ENCODE measurements at places on chromosomes 2 and 18. TPM values are rescaled to one million over a fixed set of nuclear protein-coding genes. Genes with fewer than 3 reads are reported as not detected.

MYO5B gene
- total RNA-seq = 44.1 TPM

DNA sequence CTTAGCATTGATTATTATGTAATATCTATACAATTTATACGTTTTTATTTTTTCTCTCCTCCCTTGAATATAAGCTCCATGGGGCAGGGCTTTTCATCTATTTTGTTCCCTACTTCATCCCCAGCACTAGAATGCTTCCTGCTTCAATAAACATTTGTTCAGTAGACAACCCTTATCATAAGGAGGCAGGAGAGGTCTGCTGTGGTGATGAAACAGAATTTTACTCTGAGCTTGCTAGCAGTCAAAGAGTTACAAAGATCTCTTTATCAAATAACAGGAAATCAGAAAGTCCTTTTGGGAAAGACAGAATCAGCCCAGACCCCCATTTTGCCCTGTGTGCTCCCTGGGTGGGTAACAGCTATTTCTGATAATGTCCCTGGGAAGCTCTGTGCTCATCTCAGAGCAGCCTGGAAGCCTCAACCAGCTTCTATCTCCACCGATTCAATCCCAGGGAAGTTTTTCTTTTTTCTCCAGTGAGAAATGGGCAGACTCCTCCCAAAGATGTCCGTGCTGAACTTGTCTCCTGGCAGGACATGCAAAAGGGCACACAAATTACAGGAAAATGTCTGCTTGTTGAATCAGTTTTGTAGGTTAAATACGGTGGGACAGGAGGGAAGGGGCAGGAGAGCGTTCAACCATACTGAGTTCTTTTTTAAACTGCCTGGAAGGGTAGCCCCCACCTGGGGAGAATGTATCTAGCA lies 84.7 kb upstream of the PKDCC start:
- peaks cover 49% of the 10 kb centered on the region for H3K4me1 ChIP-seq
- H3K36me3 ChIP-seq = no peaks in the 10 kb centered on the region
- H3K27me3 ChIP-seq = peaks cover 5% of the 10 kb centered on the region

GRCh38 chr18:58882044-58882443 lies 17.4 kb downstream of the ZNF532 start:
- H3K27me3 ChIP-seq = no peaks in the 10 kb centered on the region
- no peak overlapping the region for H3K27ac ChIP-seq
- DNase-seq = no peak
- no peak overlapping the region for H3K4me3 ChIP-seq
- peaks cover 9% of the 10 kb centered on the region for H3K4me1 ChIP-seq
- H3K36me3 ChIP-seq = peaks cover 31% of the 10 kb centered on the region

SERPINB11 gene
- total RNA-seq = not detected

KLHL14 gene
- 7.8 TPM for total RNA-seq

DARS1 gene
- 65.0 TPM for total RNA-seq

DNA sequence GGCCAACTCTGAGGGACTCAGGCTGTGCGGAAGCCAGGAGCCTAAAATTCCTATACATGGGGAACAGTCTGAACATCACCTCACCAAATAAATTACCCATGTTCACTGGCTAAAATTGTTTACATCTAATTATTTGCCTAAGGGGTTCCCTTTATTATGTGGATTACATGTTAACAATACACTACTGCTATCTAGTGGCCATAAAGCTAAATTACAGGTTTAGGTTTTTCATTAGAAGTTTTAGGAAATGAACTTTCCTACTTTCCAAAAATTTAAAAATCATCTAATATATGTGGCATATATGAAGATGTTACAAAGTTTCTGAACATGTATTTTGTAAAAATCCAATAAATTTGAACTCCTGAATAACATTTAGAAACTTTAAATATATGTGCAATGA lies 40.3 kb downstream of the PLA2R1 start:
- no peak for DNase-seq
- H3K27ac ChIP-seq = no peak overlapping the region
- no peak overlapping the region for H3K4me3 ChIP-seq
- no peaks in the 10 kb centered on the region for H3K36me3 ChIP-seq
- H3K27me3 ChIP-seq = no peaks in the 10 kb centered on the region

DNA sequence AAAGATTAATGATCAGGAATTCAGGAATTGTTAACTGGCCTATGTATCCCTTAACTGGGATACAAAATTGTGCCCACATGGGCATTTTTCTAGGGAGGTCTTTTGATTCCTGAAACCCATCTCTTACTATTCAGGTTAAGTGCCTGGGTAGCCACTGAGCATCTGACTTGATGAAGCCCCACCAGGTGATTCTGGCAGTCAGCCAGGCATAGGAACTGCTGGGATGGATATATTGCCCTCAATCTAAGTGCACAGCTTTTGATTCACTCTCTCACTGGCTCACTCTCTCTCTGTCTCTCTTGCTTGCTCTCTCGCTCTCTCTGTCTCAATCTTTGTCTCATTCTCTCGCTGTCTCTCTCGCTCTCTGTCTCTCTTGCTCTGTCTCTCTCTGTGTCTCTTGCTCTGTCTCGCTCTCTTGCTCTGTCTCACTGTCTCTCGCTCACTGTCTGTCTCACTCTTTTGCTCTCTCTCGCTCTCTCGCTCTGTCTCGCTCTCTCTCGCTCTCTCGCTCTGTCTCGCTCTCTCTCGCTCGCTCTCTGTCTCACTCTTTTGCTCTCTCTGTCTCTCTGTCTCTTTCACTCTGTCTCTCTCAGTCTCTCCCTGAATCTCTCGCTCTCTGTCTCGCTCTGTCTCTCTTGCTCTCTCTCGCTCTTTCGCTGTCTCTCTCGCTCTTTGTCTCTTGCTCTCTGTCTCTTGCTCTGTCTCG lies 22.3 kb downstream of the INPP1 start:
- H3K4me3 ChIP-seq = no peak overlapping the region
- no peaks in the 10 kb centered on the region for H3K4me1 ChIP-seq
- no peaks in the 10 kb centered on the region for H3K27me3 ChIP-seq

TNS1 gene
- total RNA-seq = 7.7 TPM

GRCh38 chr18:72848503-72849237 lies 19.1 kb downstream of the NETO1 start:
- H3K4me3 ChIP-seq = no peak overlapping the region
- H3K4me1 ChIP-seq = peaks cover 2% of the 10 kb centered on the region
- H3K27ac ChIP-seq = no peak overlapping the region

GRCh38 chr2:18118703-18119102 lies 240.2 kb downstream of the KCNS3 start:
- H3K4me1 ChIP-seq = peaks cover 4% of the 10 kb centered on the region
- H3K4me3 ChIP-seq = no peak overlapping the region
- no peak for DNase-seq
- no peaks in the 10 kb centered on the region for H3K27me3 ChIP-seq

- H3K27ac ChIP-seq = no peak overlapping the region
- no peak overlapping the region for H3K4me3 ChIP-seq
- H3K4me1 ChIP-seq = no peaks in the 10 kb centered on the region
- H3K36me3 ChIP-seq = peaks cover 10% of the 10 kb centered on the region
- no peak for DNase-seq
Measured at GRCh38 chr2:43576981-43577892, 18.6 kb downstream of the THADA start.

DNA sequence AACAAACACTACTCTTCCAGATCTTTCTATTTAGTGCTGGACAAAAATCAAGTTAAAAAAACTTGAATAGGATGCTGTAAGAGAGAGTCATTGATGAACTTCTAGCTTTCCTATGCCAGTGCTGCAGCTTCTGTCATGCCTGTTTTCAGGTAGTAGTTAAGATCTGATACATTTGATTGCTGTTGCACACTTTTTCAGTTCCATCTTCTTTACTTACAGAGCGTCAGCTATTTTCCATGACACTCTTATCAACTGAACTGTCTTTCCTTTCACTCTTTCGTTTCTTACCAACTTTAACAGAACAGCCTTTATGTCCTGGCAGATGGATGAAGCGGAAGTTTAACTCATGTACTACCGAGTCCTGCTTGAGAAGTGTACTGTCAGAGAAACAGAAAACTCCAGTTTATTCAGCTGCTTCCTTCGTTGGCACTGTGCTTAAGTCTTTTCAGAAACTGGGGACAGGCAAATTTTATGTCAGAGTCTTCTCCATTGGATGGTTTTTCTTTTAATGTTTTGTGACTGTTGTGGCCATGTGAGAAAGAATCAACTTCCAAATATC lies 145.9 kb upstream of the KLHL14 start:
- peaks cover 7% of the 10 kb centered on the region for H3K27me3 ChIP-seq
- no peak overlapping the region for H3K4me3 ChIP-seq
- H3K27ac ChIP-seq = no peak overlapping the region
- peaks cover 21% of the 10 kb centered on the region for H3K4me1 ChIP-seq
- DNase-seq = no peak

- no peak overlapping the region for H3K4me3 ChIP-seq
- peaks cover 18% of the 10 kb centered on the region for H3K4me1 ChIP-seq
- H3K36me3 ChIP-seq = peaks cover 4% of the 10 kb centered on the region
- no peak overlapping the region for H3K27ac ChIP-seq
- no peak for DNase-seq
Measured at GRCh38 chr2:20634507-20635112, 16.3 kb downstream of the HS1BP3 start.

- H3K4me3 ChIP-seq = no peak overlapping the region
- DNase-seq = no peak
- no peaks in the 10 kb centered on the region for H3K4me1 ChIP-seq
- H3K36me3 ChIP-seq = no peaks in the 10 kb centered on the region
- H3K27me3 ChIP-seq = peaks cover 59% of the 10 kb centered on the region
Measured at GRCh38 chr2:31150120-31150670, 12.0 kb upstream of the GALNT14 start.

CD8B gene
- not detected for total RNA-seq

ADAM23 gene
- 19.9 TPM for total RNA-seq

DNA sequence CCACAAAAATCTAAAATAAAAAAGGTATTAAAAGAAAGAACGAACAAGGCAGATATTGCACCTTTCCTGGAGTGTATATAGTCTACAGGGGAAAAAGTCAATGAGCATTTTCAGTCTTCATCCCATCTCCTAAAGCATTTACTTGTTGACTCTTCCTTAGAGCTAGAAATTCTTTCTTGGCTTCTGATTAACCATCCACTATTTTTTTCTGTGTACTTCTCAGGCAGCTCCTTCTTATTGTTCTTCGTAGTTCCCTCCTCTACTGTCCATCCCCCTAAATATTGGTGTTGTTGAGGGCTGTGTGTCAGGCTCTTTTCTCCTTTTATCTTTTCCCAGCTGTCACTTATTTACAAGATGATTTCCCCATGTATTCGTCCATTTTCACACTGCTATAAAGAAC lies 3.5 kb upstream of the LAPTM4A start:
- peak overlapping the region; percentile 88 for H3K27ac ChIP-seq
- peaks cover 13% of the 10 kb centered on the region for H3K4me1 ChIP-seq
- no peaks in the 10 kb centered on the region for H3K27me3 ChIP-seq

DNA sequence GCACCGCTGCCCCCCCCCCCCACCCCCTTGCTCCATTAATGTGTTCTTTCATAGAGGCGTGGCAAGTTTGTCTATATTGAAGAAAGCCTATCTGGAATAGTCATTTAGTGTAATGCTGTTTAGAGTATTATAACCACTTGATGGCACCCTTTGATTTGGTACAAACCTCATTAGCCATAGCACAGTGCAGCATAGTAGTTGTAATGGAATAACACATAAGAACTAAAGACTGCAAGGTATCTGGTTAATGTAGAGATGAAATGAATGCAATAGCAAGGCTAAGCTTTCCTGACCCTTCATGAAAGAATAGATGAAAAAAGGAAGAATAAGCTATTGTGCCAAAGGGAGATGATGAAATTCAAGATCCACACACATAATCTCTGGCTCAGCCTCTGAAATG lies 81.9 kb downstream of the EHBP1 start:
- no peak overlapping the region for H3K27ac ChIP-seq
- H3K36me3 ChIP-seq = peaks cover 8% of the 10 kb centered on the region
- H3K4me1 ChIP-seq = peaks cover 11% of the 10 kb centered on the region
- no peak for DNase-seq

DNA sequence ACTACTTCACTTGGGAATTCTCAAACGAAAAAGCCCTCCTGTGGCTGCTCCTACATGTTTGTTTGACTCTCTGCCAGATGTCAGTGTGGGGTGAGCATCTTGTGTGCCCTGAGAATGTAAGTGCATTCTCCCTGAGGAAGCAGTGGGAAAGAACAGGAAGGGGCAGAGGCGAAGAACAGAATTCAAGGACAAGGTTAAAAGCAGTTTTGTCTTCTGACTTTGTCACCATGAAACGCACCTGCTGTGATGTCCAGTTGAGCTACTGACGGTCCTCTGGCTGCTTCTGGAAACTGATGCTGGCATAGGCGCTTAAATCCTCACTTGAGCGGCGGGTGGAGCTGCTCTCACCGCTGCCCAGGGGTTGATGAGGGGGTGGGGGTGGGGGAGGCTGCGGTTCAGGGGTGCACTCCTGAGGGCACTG lies 4.9 kb downstream of the IRS1 start:
- peak overlapping the region; percentile 66 for H3K27ac ChIP-seq
- peaks cover 20% of the 10 kb centered on the region for H3K36me3 ChIP-seq
- peak overlapping the region; percentile 69 for H3K4me3 ChIP-seq
- no peak for DNase-seq
- H3K4me1 ChIP-seq = peaks cover 35% of the 10 kb centered on the region
- no peaks in the 10 kb centered on the region for H3K27me3 ChIP-seq

DNA sequence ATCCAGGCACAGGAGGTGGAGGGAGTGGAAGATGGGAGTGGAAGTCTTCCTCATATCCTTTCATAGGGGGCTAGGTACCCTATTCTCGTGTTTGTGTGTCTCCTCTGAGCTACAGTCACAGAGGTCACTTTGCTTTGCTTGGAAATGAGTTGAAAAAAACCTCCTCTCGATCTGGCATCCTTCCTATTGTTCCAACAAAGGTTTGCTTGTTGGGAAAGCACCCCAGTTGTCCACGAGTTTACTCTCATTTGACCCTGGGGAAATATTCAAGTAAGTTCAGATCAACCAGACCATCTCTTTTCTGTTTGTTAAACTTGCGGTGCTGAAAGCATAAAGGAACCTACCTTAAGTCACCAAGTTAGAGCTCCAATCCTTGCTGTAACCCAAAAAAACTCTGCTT lies 59.3 kb downstream of the ARHGEF33 start:
- no peaks in the 10 kb centered on the region for H3K36me3 ChIP-seq
- H3K4me3 ChIP-seq = no peak overlapping the region
- no peak for DNase-seq
- no peaks in the 10 kb centered on the region for H3K27me3 ChIP-seq
- peaks cover 3% of the 10 kb centered on the region for H3K4me1 ChIP-seq
- H3K27ac ChIP-seq = no peak overlapping the region

GRCh38 chr18:14124689-14125088 lies 7.5 kb downstream of the ZNF519 start:
- H3K4me1 ChIP-seq = peaks cover 8% of the 10 kb centered on the region
- peak overlapping the region; percentile 79 for H3K27ac ChIP-seq
- H3K36me3 ChIP-seq = peaks cover 6% of the 10 kb centered on the region
- no peak for DNase-seq
- no peak overlapping the region for H3K4me3 ChIP-seq

GRCh38 chr2:6645672-6646071 lies 220.0 kb downstream of the CMPK2 start:
- H3K27me3 ChIP-seq = peaks cover 3% of the 10 kb centered on the region
- no peak for DNase-seq
- no peak overlapping the region for H3K27ac ChIP-seq
- H3K4me1 ChIP-seq = no peaks in the 10 kb centered on the region
- H3K36me3 ChIP-seq = no peaks in the 10 kb centered on the region

- no peak overlapping the region for H3K27ac ChIP-seq
- no peak for DNase-seq
- H3K36me3 ChIP-seq = no peaks in the 10 kb centered on the region
Measured at GRCh38 chr2:127630864-127631540, 15.0 kb upstream of the GPR17 start.

DNAJC5G gene
- total RNA-seq = not detected

GRCh38 chr2:10658041-10658913 lies 31.5 kb downstream of the NOL10 start:
- DNase-seq = no peak
- no peak overlapping the region for H3K4me3 ChIP-seq
- H3K27ac ChIP-seq = no peak overlapping the region
- H3K36me3 ChIP-seq = peaks cover 18% of the 10 kb centered on the region
- no peaks in the 10 kb centered on the region for H3K27me3 ChIP-seq

ERICH2 gene
- 1.1 TPM for total RNA-seq

Data from progenitor cell of endocrine pancreas (in vitro differentiated cells).